ENCODE measurements at places on chromosomes 16 and 17. TPM values are rescaled to one million over a fixed set of nuclear protein-coding genes. Genes with fewer than 3 reads are reported as not detected.

Gene SOST
- total RNA-seq = not detected

Gene SCIMP
- total RNA-seq = 7.3 TPM

DNA sequence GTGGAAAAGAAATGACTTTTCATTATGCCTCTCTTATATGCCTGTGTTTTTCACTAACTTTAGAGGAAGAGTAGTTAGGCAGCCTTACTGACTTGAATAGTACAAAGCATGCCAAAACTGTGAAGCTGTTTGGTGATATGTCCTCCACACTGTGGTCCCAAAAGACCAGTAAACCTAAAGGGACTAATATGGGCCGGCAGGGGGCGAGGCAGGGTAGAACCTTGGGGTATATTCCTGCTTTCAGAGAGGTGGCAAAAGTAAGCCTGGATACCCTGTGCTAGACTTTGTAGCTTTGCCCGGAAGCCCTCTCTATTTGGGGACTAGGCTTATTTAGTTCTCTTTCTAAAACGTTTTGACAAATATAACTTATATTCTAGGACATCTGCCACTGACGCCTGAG lies 36.5 kb upstream of the VWA3A start:
- DNase-seq = no peak

- no peak for DNase-seq
Measured at GRCh38 chr17:57808882-57809281, 41.0 kb downstream of the MRPS23 start.

DNA sequence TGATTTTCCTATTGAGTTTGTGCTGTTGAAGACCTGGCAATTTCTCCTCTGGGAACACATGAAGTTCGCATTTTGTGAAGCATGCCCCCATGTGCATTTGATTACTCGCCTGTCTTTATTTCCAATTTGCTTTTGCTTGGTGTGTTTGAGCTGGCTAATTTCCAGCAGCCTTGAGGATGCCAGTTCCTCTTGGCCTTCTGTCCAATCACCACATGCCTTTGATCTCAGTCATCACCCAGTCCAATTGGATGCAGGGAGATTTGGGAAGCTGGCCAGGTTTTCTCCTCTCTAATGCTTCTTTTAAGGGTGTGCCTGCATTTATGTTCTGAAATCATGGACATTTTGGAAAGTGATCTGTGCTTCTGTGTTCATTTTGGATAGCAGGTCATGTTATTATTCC lies 3.8 kb upstream of the TMEM100 start:
- DNase-seq = no peak

DNA sequence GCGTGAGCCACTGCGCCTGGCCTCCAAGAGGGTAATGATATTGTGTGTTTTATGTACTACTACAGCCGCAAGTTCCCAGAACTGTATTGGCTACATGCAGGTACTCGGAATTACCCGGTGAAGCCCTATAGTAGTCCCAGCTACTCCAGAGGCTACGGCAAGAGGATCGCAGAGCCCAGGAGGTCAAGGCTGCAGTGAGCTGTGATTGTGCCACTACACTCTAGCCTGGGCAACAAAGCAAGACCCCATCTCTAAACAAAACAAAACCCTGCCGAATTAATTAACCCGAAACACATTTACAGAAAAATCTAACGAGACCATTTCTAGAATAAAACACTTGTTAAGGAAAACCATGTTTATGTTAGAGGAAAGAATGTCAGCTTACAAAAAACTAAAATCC lies 2.2 kb upstream of the USP22 start:
- DNase-seq = no peak

- DNase-seq = no peak
Measured at GRCh38 chr16:83113811-83114210, 487.0 kb downstream of the CDH13 start.

Measured in posterior vena cava (tissue), 2 donors.